ENCODE measurements at places on chromosomes 7 and 10.
A peak's percentile ranks its signal among the peaks of the same experiment; 100 is the strongest.

DNA sequence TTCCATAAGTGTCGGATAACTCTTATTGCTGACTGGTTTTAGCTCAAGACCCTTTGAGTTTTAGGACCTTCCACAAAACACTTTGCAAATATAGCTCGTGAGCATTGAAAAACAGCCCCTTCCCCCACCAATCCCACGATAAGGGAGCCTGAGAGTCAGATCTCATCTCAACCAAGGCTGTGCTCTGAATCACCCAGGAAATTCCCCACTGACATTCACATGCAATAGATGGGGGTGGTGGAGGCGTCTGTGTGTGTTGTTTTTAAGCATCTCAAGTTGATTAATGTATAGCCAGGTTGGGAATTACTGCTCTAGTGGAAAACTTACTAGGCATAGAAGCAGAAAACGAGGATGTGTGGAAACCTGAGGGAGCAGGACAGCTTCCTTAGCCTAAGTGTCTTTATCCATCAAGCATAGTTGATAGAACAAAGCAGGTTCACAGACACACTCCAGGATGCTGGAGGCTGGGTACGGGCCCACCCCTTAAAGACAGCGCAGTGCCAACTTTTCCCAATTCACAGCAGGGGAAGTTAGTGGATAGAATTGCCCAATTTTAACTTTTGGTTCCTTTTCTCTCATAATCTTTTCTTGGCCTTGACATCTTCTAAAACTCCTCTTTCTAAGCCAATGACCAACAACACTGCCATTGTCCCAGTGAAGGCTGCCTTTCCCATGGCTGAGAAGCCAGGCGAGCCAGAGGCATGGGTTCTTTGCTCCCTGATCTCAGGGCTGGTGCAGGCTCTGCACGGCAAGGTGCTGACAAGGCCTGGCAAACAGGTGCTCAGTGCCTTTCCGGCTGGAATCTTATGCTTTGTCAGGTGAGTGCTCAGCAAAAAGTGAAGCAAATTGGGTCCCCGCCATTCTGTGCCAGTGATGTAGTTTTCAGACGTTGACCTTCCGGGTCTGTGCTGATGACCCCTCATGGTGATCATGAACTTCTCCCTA lies 98.5 kb upstream of the INSIG1 start:
- no peak for DNase-seq

GRCh38 chr10:45003432-45004000 lies 2.8 kb downstream of the ZNF22 start:
- DNase-seq, result no peak

GRCh38 chr7:118184565-118184940 lies 589 bp downstream of the LSM8 start:
- DNase-seq, result no peak

DNA sequence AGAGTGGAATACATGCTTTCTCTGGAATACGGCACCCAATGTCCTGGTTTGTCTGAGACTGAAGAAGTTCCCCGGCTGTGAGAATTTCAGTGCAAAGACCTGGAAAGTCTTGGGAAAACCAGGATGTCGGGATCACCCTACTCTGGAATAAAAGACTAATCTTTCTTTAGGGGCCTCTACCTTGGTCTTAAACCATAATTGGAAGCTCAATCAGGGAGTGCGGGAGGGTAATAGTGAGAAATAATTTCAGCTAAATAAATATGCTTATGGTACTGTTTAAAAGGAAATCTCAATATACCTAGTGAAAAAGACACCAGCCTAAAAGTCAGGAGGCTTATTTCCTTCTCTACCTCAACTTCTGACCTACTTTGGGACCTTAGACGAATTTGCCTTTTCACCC lies 236.1 kb upstream of the GLI3 start:
- no peak for DNase-seq

DNA sequence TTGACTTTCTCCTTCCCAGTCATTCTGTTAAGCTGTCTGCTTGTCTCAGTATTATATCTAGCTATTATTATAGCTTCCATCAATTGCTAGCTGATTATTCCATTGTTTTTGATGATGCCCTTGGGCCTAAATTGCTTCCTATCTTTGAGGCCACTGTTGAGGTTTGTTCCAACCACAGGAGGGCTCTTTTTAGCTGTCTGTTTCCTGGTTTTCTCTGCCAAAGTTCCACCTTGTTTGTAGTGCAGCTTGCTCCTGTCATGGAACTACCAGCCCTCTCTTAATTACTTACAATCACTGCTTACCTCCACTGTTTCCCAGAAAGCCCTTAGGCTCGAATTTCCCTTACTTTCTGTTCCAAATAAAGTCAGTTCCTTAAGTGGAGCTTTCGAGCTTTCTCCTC lies 118.7 kb upstream of the SEC61G start:
- no peak for DNase-seq

DNA sequence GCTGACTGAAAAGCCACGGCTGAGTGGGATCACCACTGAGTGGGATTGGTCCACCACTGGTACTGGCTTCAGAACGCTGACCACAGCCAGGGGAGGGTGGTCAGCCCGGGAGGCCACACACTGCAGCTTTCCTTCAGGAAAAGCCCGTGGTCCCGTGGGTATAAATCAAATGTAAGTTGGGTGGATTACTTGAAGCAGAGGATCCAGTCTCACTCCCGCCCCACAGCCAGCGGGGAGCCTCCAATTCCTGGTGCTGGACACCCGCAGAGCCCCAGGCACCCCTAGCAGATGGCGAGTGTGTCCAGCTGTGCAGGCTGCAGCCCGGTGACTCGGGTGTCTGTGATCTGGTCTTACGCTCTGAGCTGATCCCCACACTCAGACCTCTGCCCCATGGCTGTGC lies 231.1 kb upstream of the ZNF32 start:
- no peak for DNase-seq

GRCh38 chr7:437329-438251 lies 82.1 kb downstream of the PDGFA start:
- DNase-seq, result no peak

GRCh38 chr7:92417913-92418312 lies 29.4 kb upstream of the GATAD1 start:
- DNase-seq, result no peak

GRCh38 chr10:104521901-104522694 lies 119.0 kb upstream of the SORCS3 start:
- DNase-seq, result no peak

- no peak for DNase-seq
These were observed 954.2 kb downstream of the PCDH15 start for GRCh38 chr10:53846809-53847208.

DNA sequence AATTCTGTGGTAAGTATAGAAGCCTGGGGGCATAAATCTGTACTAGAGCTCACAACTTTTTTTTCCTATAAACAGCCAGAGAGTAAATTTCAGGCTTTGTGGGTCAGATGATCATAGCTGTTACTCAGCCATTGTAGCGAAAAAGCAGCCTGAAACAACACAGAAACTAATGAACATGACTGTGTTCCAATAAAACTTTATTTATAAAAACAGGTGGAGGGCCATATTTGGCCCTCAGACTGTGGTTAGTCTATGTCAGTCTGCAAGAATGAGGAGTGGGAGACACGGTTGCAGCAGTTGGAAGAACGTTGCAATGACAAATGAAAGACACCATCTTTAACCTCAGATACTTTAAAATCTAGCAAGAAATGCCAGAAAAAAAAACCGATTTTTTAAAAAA lies 389.6 kb upstream of the PRKCQ start:
- DNase-seq, result no peak

GRCh38 chr7:151813445-151813844 lies 63.5 kb downstream of the PRKAG2 start:
- no peak for DNase-seq

GRCh38 chr7:21941611-21942141 lies 4.0 kb downstream of the CDCA7L start:
- peak; percentile 78 for DNase-seq

- no peak for DNase-seq
These were observed 52.8 kb downstream of the LSMEM1 start for GRCh38 chr7:112533591-112533990.

All from GF-D8 (cell line).